ENCODE measurements at places on chromosomes 1 and 21.

DNA sequence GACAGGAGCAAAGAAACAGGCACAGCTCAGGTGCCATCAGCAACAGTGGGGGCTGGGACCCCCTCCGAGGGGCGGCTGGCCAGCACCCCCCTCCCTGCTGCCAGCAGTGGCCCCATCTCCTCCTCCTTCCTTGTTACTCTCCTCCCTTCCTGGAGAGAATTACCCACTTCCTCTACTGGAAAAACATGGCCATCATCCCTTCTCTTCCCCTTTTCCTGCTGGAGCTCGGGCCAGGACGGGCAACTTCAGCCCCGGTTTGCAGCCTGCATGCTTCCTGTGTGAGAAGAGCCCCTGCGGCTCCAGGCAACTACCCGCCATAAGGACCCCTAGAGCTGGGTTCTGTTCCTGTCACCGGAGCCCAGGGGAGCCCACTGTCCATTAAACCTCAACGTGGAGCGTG is 17.6 kb downstream of the MEGF6 start:
- no peak for DNase-seq

GRCh38 chr1:244161236-244161510 is 110.1 kb downstream of the ZBTB18 start:
- DNase-seq, result no peak

- no peak for DNase-seq
These were observed 75.8 kb downstream of the RHOU start for GRCh38 chr1:228810878-228811711.

GRCh38 chr1:8722366-8722765 is 95.1 kb downstream of the RERE start:
- DNase-seq, result no peak

DNA sequence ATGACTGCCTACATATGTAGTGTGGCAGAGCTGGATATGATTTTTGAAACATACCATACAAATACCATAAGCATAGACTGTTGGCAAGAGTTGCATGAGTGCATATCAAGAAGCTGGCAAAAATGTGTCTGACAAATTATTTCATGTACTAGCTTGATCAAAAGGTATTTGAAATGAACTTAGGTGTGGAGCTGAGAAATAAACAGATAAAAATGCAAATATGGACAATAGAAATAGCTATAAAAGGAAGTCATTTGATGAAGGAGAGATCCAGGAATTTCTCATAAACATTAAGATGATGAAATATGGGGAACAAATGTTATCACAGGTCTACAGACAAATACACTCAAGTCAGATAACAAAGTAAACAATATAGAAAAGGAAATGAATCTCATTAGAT is 609.1 kb downstream of the PTPRC start:
- no peak for DNase-seq

DNA sequence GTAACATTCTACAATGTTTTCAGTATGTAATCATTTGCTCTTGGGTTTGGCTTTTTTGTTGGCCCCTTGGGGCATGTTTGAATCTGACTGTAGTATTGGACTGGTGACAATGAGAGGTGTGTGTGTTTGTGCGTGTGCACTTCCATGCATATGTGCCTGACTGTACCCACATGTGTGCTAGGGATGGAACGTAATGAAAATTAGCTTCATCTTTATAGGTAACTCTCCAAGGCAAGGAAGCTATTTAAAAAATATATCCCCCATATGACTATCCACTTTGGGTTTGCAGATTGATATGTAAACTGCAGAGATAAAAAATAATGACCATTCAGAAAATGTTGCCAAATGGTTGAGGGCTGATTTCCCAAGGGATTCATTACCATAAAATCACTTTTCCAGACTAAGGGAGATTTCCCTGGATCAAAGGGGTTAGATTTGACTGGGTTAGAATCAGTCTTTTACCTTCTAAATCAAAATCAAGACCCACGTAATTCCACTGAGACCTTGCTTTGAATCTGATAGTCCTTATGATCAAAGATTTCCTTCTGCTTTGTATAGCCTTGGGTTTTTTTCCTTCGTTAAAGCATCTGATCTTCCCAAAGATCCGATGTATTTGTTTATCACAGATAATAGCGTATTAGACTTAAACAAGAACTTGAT is 189.7 kb downstream of the CENPF start:
- no peak for DNase-seq

GRCh38 chr1:47189844-47190508 is at the start of gene PDZK1IP1:
TSS of gene PDZK1IP1 (minus strand) at chr1:47190036. CDS start at chr1:47189932, 104 bp downstream.
- DNase-seq, result no peak

DNA sequence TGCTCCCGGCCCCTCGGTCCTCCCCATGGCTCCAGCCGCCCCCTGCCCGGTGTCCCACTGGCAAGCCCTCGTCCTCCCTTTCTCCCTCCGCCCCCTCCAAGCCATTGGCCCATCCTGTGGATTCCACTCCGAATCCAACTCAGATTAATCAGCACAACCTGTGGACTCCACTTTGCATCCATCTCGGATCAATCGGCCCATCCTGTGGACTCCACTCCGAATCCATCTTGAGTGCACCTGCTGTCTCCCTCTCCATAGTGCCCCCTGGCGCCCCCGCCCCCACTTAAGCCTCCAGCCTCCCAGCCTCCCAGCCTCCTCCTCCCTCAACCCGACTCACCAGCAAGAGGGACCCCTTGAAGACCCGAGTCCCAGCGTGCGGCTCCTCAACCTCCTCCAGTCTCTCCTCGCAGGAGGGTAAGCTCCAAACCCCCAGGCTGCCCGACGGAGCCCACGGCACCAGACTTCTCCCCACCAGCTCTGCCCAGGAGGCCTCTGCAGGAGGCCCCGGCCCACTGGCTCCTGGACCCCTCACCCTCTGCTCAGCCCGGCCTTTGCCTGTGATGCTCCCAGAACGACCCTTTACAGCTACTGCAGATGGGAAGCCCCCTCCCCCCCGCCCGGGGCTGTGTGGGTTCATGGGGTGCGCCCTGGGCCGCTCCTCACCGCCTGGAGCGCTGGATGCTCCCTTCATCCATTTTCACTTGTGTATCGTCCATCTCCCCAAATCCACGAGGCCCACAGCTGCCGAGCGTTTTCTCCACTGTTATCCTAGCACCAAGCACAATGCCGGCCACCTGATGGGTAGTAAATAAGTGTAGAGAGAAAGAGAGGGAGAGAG is 40.6 kb upstream of the TSPEAR start:
- no peak for DNase-seq

- DNase-seq, result no peak
These were observed 26.2 kb downstream of the HS2ST1 start for GRCh38 chr1:86940599-86940998.

GRCh38 chr1:82950606-82951200 is 1048.2 kb downstream of the TTLL7 start:
- DNase-seq, result no peak

DNA sequence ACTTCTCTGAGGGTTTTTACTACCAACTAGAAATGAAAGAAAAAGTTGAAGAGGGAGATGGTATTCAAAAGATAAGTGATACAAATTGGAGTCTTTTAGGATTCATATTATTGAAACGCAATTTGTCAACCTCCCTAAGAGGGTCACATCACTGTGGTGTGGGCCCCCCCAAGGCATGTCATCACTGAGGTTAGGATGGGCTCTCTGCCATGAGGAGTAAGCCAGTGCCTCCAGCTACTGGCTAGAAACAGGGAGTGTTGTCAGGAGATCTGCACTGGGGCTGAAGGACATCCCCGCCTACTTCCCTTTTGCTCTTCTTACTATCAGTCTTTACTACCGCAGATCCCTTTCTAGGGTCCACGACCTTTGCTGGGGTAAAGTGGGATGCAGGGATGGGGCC is 25.9 kb downstream of the ITSN1 start:
- no peak for DNase-seq

- no peak for DNase-seq
These were observed 32.1 kb downstream of the LRP8 start for GRCh38 chr1:53295726-53296116.

GRCh38 chr1:48756683-48757316 is 19.9 kb downstream of the BEND5 start:
- DNase-seq, result no peak

DNA sequence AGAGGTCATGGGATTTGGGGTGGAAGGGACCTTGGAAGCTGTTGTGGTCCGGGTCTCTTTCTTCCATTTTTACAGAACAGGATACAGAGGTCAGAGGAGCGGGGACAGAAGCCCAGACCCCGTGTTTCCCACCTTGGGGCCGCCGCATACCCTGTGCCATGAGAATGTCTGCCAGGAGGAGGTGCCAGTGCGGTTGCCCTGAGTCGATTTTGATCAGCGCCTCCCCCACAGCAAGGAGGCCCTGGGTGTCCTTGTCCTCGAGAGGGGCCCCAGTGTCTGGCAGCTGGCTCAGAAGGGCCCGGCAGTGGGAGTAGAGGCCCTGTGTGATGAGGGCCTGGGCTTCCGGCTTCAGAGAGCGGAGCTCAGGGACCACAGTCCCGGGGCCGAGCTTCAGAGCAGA is 12.3 kb upstream of the MMEL1 start:
- DNase-seq, result no peak

DNA sequence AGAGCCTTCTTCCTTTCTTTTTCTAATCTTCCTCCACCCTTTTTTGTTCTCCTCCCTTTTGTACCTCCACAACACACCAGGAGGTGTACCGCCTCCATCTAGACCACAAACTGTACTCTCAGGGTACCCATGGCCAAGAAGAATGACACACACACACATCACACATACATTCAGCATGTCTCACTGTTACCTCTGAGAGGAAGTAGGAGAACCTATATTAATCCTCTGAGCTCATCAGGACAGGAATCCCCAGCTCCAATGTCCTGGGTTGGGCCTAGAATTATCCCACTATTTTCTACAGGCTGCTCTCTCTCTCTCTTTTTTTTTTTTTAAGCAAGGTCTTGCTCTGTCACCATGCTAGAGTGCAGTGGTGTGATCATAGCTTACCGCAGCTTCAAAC is 36.7 kb downstream of the ATP2B4 start:
- no peak for DNase-seq

- DNase-seq, result peak; percentile 29
These were observed 5.3 kb upstream of the DPT start for GRCh38 chr1:168734271-168734670.

- DNase-seq, result no peak
These were observed 8.0 kb downstream of the PLXNA2 start for GRCh38 chr1:208235982-208236761.

DNA sequence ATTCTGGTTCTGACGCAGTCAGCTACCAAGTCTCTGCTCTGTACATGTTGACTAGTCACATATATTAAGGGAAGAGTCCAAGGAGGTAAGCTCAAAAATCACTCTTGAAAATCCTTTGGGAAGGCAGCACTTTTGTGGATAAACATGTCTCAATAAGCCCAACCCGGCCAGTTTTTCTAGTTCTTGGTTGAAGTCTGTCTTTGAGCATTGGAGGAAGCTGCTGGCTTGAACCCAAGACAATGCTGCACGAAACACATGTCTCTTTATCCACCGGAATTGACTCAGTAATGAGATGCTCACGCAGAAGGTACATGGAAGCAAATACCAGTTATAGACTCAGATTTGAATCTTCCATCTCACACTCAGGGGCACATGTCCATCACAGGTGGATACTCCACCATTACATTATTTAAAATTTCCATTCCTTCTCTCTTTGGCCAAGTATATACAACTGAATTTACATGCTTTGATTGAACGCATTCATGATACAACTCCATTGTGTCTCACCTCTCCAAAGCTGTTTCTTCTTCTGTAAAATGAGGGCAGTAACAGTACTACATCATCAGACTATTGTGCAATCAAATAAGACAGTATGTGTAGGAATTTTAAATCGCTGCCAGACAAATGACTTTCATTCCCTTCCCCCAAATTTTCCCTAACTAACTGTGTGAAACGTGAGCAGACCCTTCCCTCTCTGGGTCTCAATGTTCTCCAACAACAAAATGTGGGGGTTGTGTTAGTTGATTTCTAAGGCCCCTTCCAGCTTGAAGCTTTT is 9.6 kb upstream of the GUCA2A start:
- peak; percentile 93 for DNase-seq

GRCh38 chr1:165367375-165367993 is 11.0 kb upstream of the LMX1A start:
- peak; percentile 84 for DNase-seq

GRCh38 chr1:246789454-246790339 is 65.5 kb downstream of the SCCPDH start:
- no peak for DNase-seq

DNA sequence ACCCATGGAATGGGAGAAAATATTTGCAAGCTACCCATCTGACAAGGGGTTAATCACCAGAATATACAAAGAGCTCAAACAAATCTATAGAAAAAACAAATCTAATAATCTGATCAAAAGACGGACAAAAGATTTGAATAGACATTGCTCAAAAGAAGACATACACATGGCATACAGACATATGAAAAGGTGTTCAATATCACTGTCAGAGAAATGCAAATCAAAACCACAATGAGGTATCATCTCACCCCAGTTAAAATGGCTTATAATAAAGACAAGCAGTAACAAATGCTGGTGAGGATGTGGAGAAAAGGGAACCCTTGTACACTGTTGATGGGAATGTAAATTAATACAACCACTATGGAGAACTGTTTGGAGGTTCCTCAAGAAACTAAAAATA is 600.9 kb downstream of the SMYD3 start:
- no peak for DNase-seq

DNA sequence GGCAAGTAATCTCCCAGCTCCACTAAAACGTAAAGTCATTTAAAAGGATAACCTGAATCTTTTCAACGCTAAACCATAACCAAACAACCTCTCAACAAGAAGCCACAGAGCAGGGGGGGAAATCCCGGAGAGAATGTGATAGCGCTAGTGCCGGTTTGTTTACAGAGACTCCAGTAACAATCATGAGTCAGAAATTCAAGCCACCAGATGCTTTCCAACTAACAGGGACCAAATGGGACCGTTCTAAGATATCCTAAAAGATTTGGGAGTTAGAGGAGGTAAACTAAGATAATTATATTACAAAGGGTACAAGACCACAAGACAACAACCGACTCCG is 825 bp downstream of the DCAF8 start:
- no peak for DNase-seq

DNA sequence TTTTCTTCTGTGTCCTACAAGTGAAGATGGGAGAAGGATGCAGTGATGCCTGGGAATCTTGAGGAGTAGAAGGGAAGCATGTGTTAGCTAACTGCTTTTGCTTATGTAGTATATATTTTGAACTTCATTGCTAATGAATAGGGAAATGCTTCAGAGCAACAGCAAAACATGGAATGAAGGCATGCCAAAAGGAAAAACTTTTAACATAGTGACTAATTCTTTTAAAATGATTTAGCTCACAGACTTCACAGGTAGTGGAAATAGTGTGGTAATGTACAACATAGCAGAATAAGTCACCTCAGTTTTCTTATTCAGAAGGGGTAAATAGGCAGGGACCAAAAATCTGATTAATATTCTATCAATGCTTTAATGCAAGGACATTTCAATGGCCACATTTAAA is 95.5 kb downstream of the LYPLAL1 start:
- no peak for DNase-seq
